ENCODE measurements at places on chromosomes 6 and 20.

DNA sequence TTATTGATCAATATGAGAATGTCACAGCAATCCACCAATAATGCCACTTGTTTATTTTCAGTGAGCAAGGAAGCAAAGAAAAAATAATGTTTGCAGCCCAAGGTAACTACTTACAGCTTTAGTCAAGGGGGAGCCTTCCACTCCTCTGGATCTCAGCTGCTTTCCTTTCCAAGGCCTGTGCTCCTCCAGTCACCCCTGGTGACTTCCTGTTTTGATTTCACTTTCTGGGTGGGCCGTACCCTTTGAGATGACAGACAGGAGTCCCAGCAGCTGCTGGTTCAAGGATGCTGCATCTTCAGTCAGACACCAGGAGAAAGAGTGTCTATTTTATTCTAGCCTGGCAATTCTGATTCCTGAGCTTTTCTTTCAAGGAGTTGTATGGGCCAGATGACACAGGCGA, 5.6 kb upstream of the VNN2 start:
- no peak for DNase-seq

- DNase-seq = peak; percentile 11
Measured at GRCh38 chr6:109373762-109374161, 8.5 kb downstream of the CD164 start.

DNA sequence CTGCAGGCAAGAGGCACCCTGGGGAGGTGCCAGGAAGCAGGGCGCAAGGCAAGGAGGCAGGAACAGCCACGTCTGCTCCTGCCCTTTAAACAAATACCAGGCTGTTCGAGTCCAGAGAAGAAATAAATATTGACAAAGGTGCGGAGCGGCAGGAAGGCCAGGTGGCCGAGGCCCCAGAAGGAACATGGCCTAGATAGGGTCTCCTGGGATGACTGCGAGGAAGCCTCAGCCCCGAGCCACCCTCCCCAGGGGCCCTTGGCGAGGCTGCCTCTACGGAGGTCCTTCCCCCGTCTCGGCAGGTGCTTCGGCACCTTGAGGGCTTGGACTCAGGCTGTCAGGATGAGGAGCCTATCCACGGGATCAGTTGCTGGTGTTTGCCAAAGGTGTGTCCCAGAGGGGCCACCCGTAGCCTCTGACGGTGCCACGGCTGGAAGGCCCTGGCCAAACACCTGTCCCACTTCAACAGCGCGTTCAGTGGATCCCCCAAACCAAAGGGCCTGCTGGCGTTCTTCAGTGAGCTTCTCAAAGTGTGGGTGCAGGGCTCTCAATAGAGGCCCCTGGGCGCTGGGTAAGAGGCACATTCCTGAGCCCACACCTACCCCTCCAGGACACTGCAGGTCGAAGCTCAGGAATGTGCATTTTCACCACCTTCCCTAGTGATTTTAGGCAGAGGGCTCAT, 39.8 kb downstream of the SNX5 start:
- no peak for DNase-seq

DNA sequence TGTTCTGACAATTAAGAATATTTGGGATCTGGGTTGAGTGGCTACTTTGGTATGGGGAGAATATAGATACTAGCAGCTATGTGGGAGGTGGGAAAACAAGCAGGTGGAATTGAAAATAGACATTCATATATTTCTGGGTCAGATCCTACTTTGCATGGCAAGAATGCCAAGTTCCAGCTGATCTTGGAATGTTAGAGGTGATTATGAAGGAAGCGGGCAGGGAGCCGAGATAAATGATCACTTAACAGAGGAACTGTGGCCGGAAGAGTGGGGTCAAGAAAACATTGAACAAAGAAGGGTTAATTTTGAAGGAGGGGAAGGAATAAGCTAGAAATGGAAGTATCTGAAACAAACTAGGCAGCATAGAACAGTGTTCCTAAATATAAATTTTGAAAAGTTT, 15.4 kb downstream of the PLCB1 start:
- no peak for DNase-seq

DNA sequence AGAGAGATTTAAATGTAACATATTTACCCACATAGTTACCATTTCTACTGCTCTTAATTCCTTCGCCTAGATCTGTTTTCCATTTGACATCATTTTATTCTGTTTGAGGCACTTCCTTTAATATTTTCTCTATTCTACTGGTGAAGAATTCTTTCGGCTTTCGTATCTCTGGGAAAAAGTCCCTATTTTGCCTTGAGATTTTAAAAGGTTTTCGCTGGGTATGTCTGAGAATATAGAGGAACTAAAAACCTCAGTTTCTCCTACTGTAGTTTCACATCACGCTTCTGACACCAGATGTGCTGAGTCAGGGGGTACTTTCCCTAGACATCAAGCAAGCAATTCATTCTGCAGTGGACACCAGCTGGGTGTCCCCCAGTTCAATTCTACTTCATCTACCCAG, 61.7 kb downstream of the E2F3 start:
- no peak for DNase-seq

- DNase-seq = peak; percentile 31
Measured at GRCh38 chr20:49846206-49846807, 33.7 kb downstream of the SLC9A8 start.

- no peak for DNase-seq
Measured at GRCh38 chr20:9989066-9989724, 45.6 kb upstream of the ANKEF1 start.

GRCh38 chr6:159726255-159726917, 920 bp upstream of the WTAP start:
- DNase-seq = no peak

- DNase-seq = no peak
Measured at GRCh38 chr6:117266257-117267053, 1.1 kb downstream of the VGLL2 start.

DNA sequence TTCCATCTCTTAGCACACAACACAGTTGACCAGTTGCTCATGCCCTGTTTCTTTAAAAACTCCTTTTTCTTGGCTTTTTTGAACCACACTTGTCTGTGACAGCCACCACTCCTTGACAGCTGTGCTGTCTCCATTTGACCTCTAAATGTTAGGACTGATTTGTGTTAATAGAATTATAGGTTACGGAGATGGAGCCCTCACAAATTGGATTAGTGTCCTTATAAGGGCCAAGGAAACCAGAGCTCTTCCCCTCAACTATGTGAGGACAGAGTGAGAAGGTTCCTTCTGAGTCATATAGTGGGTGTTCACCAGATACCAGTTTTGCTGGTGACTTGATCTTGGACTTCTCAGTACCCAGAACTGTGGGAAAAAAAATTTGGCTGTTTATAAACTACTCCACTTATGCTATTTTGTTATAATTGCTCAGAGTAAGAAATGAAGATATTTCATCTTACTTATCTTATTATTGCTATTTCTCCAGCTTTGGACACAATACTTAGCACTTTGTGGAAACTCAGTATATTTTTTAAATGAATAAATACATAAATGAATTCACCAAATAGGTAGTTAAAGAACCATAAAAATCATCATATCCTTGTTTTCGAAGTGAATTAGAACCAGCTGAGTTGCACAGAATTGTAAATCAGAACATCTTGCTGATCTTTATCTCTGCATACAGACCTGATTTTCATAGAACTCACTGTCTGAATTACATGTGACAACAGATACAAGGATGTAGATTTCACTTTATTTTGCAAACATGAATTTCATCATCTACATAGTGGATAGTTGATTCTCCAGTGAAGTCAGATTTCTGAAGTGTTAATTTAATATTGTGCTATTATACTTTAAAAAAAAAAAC, 598.5 kb upstream of the IRAK1BP1 start:
- DNase-seq = no peak

- no peak for DNase-seq
Measured at GRCh38 chr6:37463110-37463509, 30.1 kb downstream of the CMTR1 start.

DNA sequence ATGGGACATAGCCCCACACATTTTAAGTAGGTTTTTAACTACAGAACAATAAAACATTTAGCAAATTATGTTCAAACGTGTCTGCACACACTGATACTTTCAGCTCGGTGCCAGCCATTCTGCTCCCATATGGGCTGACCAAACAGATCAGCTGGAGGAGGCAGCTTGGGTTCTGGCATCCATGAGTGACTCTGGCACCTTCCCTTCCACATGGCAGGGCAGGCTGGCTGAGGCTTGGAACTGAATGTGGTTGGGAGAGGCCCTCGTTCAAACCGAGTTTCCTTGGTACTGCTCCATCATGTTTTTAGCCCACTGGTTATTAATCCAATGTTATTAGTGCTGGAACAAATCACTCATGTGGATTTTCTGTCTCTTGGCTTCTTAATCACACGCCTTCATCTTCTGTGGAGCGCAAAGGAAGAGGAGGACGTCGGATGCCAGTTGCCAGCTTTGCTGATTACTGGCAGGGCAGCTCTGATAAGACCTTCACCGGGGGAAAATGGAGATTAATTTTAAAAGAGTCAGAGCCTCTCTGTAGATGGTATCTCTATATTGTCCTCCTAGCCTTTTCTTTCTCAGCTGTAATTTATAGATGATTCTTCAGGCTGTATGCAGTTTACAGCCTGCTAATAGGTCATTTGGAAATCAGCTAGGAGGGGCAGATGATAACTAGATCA, 93.1 kb upstream of the TIAM2 start:
- no peak for DNase-seq

DNA sequence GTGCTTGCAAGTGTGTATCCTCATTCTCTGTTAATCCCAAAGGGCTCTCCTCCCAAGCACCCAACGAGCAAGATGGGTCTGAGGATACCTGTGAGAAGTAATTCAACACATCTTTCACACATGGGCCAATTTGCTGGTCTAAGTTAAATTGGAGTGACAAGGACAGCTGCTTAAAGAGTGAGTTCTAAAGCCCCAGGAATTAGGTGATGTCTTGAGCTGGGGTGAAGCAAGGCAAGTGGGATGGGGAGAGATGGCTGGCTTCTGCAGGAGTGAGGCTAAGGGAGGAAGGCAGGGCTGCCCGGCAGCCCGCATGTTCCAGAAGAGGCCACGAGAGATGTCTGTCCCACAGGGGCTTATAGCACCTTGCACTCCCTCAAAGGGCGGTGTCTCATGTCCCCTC, 288.5 kb downstream of the CDH26 start:
- no peak for DNase-seq

DNA sequence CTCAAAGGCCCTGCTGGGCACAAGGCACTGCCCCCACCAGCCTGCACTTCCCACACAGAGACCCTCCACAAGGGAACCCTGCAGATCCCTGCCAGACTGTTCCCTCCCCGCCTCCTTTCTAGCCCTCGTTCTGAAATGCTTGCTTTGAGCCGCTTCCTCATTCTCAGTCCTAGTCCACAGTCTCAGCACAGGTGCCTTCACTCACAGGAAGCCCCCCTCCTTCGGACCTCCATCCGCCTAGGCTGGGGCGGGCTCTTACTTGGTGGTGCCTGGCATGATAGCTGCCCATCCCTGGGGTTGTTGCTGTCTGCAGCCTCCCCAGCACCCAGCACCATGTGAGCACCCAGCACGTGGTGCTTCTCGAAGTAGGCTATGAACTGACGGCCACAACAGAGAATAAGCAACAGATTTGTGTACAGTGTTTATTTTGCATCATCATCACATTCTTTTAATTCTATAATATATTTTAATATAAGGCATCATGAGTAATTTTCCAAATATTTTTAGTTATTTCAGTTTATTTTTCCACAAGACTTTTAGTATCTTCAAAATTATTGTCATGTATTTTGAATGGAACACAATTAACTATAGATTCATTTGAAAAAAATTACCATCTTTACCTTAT, 12.3 kb downstream of the CST5 start:
- no peak for DNase-seq

GRCh38 chr6:85465762-85466161, 15.9 kb downstream of the NT5E start:
- DNase-seq = no peak

DNA sequence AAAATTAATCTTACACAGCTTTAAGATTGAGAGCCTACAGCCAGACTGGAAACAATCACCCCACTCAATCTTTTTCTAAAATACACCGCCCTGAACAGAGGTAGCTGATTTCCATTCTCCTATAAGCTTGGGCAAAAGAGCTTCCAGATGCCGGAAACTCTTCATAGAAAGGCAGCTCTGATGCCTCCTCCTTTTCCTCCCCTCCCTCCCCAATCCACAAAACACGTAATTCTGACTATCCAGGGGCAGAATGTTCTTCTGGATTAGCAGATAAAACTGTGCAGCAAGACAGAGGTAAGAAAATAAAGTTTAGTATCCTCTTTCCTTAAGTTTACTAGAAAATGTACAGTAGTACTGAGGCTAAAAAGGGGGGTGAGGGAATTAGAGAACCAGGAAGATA, 15.8 kb downstream of the ADNP start:
- DNase-seq = no peak

GRCh38 chr6:149368065-149368464, 32.0 kb upstream of the SUMO4 start:
- no peak for DNase-seq

DNA sequence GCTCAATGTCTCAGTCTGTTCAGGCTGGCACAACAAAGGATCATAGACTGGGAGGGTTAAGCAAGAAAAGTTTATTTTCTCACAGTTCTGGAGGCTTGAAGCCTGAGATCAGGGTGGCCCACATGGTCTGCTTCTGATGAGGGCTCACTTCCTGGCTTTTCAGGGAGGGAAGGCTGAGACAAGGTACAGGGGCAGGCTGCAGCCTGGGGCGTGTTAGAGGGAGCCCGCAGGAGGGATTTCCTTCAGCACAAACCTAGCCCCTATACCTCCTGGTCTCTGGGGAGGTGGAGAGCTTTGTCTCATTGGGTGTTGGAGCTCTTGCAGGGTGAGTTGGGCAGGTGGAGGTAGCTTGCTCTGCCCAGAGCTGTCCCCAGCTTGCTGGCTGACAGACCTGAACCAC, 81.1 kb upstream of the GPR6 start:
- DNase-seq = no peak

- DNase-seq = no peak
Measured at GRCh38 chr6:160039441-160039840, 70.6 kb downstream of the IGF2R start.

Measured in stimulated activated CD4-positive, alpha-beta T cell treated with anti-CD3 and anti-CD28 coated beads, Interleukin-1b, Interleukin-23, amount 100 ng/mL, for 24 hours (primary cell).